A375 (cell line): ENCODE measurements at places on chromosomes 3 and 15. TPM values are rescaled to one million over a fixed set of nuclear protein-coding genes. Genes with fewer than 3 reads are reported as not detected.

Gene CASR
- total RNA-seq, result not detected in 2 replicates

Gene RTP1
- total RNA-seq, result not detected in 2 replicates

Gene TTLL13
- total RNA-seq, result 0.19 TPM in 1 of 2 replicates, not detected in the other

Gene SUSD5
- 5.1 and 9.7 TPM in 2 replicates for total RNA-seq

Gene DGKG
- total RNA-seq, result 5.4 TPM in 2 replicates

Gene ACSBG1
- 0.19 TPM in 1 of 2 replicates, not detected in the other for total RNA-seq

Gene DHFR2
- total RNA-seq, result 3.8 and 6.0 TPM in 2 replicates

Gene ILDR1
- not detected in 2 replicates for total RNA-seq
